Fibroblast of villous mesenchyme (primary cell): ENCODE measurements at places on chromosomes 2 and 18. TPM values are rescaled to one million over a fixed set of nuclear protein-coding genes. Genes with fewer than 3 reads are reported as not detected.

DOK6 gene
- 2.6 and 6.9 TPM in 2 replicates for total RNA-seq

UGT1A7 gene
- total RNA-seq = not detected in 2 replicates

SCN2A gene
- 2.3 and 11.7 TPM in 2 replicates for total RNA-seq

GALR1 gene
- total RNA-seq = not detected in 2 replicates

TMEM169 gene
- 0.32 and 0.43 TPM in 2 replicates for total RNA-seq
